T-helper 1 cell (primary cell): ENCODE measurements at places on chromosomes 16 and 17.

DNA sequence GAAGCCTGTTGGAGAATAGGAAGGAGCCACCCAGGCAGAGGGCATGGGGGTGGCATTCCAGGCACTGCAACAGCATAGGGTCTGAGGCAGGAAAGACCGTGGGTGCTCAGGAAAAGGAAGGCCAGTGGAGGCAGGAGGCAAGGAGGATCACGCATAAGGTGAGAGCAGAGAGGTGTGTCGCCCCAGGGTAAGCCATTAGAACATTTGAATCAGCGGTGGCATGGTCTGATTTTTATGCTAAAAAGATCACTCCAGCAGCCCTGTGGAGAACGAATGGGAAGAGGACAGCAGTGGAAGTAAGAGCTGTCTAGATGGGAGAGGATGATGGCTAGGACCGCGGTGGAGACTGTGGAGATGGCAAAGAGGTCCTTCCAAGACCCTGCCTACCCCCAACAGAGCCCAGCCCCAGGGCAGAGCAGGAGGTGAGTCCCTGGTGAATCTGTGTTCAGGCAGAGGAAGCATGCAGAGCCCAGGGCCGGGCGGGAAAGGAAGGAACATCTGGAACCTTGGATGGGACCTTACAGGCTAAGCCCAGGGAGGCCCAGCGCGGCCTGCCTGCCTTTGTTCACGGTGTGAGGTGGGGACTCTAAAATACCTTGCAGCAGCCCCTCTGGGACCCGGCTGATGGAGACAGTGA is 7.8 kb downstream of the LPO start:
- no peak for DNase-seq

DNA sequence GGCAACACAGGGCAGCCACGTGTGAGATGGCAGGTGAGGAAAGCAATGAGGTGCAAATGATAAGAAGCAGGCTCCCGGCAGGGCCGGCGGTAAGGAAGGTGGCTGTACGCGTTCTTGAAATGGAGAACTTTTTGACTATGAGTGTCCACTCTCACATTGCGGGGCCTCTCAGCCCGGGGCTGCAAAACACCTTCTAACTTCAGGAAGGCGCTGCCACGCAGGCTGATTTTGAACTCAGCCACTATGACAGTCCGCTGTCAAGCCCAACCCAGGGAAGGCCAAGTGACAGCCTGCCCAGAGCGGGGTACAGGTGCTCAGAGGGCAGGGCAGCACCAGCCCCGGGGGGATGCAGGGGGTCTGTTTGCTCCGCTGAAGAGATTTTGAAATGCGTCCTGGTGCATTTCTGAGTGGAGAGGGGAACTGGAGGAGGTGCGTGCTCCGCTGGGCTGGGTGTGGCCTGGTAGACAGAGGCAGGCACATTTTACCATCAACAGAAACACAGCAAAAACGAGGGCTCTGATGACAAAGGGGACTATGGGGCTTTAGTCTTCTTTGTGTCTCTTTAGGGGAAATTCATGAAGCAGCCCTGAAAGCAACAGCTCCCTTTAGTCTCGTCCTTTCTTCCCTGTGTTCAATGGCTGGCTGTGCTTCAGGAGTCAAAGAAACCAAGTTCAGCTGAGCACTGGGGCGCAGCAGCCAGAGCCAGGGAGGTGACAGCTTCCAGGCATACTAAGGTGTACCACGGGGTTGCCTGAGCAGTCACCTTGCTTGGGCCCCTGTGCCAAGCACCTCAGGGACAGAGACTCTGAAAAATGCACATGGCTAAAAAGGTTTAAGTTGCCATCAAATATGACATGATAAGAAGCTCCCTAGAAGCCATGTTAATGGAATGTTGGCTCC is 14.6 kb upstream of the SREBF1 start:
- no peak for DNase-seq

- no peak for DNase-seq
These were observed 254.6 kb downstream of the HS3ST3A1 start for GRCh38 chr17:13346996-13347762.

GRCh38 chr17:77802333-77802615 is 156.2 kb upstream of the TNRC6C start:
- no peak for DNase-seq

GRCh38 chr16:2783581-2784357 is 3.6 kb downstream of the PRSS33 start:
- DNase-seq: no peak

DNA sequence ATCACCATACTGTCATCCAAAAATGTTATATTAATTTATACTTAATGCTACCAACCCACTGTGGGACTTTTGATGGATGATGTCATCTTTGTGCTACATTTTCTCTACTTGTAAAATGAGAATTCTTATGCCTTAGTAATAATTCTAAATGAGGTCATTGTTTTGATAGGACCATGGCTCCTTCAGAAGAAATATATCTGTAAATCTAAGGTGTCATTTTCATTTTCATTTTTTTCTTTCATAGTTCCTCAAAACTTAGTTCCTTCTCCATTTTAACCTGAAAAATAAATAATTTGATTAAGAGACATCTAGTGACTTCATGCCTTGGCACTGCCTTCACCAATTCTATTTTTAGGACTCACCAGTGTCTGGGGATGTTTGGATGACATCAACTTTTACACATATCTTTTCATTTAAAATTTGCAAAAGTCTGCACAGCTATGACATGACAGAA is 48.7 kb downstream of the GPRC5B start:
- no peak for DNase-seq

DNA sequence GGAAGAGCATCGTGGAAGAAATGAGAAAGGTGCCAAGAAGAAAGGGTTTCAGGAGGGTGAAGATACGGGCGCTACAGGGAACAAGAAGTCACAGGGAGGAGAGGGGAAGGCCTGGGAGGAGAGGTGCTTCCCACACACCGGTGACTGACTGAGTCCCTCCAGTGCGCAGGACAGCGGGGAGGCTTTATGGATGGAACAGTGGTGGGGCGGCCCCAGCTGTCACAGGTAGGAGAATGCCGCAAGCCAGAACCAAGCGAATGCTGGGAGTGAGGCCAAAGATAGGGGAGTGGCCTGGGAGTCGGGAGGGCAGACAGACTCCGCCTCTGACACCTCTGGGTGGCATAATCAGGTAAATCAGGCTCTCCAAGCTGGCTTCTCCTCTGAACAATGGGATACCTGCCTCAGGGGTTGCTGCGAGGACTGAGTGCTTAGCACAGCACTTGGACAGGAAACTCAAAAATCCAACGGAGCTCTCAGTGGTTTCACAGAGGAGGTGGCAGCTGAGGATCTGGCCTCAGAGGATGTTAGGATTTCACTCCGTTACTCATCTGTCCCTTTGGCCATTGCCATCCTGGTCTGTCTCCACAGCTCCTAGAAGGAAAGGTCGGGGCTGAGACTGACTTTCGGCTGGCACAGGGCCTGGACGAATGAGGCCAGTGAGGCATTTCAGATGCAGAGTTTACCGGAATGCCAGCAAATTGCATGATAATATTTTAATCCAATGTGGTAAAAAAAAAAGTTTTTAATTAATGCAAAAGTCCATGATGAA is 717 bp upstream of the CNP start:
- DNase-seq: peak; percentile 62

- DNase-seq: no peak
These were observed 8.1 kb downstream of the CACNA1G start for GRCh38 chr17:50568659-50569058.

- no peak for DNase-seq
These were observed 52.6 kb downstream of the PIMREG start for GRCh38 chr17:6496640-6497441.

DNA sequence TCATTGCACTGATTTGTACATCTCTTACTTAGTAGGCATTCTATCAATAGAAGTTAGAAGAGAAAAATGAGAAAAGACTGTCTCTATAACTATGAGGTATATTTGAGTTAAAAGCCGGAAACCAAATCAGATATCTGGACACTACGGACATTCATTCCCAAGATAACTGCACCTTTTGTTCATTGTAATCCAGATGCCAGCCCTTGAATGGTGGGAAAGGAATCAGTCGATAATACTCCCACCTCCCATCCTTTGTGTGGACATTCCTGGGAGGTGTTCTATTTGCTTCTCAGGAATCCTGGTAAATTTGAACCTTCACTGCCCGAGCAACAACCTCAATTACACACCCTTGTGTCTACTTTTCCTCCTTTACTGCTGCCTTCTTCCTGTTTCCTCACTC is 225.2 kb downstream of the CHD9NB start:
- no peak for DNase-seq

GRCh38 chr16:53503991-53504663 is 1.1 kb upstream of the AKTIP start:
- peak; percentile 53 for DNase-seq
